ENCODE measurements at places on chromosomes 2 and 18.

DNA sequence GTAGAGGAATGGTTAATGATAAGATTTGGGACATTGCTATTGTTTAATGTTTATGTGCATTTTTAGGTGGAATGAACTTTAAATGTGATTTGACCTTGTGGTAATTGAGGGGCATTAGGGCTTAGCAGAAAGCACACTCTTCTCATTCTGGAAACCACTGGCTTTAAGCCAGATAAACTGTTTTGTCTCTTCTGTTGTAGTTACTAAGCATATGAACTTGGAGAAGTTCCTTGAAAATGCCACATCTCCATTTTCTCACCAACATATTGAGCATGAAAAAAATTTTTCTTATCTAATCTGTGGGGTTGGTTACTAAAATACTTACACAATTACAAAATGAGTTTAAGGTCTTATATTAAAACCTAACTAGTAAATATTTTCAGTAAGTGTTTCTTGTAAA lies 70.8 kb upstream of the FSHR start:
- no peak for DNase-seq

- DNase-seq = peak; percentile 41
Measured at GRCh38 chr2:236968101-236968879, 117.4 kb upstream of the COPS8 start.

DNA sequence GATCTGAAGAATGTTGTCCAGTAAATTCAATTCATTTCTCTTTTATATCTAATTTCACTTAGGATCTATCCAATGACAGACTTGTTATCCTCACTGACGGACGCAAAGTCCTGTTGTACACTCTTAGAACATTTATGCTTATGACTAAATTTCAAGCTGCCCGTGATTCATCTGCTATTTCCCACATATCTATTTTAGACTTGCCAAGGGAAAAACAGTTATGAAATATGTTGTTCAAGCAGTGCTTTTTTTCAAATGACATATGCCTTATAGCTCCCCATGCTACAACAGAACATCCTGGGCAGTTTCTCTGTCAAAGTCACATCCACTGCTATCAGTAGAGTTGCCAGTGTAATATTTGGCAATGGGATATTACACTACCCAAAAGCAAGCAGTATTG lies 94.2 kb upstream of the CBLN2 start:
- no peak for DNase-seq

- DNase-seq = peak; percentile 64
Measured at GRCh38 chr2:71157124-71157793, 26.8 kb downstream of the MPHOSPH10 start.

- no peak for DNase-seq
Measured at GRCh38 chr2:235921508-235922191, 246.5 kb downstream of the GBX2 start.

DNA sequence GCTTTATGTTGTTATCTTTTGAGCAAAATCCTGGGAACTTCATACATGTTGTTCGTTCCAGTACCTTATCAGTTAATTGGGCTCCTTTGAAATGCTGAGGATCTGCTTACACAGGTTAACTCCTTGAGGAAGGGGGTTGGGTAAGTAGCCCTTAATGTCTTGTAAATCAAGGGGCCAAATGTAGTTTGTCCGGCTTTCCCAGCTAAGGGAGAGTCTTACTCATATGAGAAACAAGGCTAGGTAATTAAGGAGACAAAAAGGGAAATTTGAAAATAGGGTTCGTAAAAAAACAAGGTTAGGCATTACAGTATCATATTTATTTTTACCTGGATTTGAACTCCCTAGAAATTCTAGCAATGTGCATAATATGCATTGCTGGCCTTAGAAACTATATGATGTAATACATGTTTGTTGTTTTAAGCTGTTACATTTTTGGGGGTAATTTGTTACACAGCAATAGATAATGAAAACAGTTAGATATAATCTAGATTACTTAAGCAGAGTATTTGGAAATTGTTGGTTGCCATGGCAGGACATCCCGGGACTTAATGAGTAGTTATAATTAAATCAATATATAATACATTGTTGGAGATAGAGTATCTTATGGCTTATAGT lies 30.9 kb upstream of the RNF149 start:
- no peak for DNase-seq

- no peak for DNase-seq
Measured at GRCh38 chr2:66084948-66085590, 349.9 kb upstream of the MEIS1 start.

DNA sequence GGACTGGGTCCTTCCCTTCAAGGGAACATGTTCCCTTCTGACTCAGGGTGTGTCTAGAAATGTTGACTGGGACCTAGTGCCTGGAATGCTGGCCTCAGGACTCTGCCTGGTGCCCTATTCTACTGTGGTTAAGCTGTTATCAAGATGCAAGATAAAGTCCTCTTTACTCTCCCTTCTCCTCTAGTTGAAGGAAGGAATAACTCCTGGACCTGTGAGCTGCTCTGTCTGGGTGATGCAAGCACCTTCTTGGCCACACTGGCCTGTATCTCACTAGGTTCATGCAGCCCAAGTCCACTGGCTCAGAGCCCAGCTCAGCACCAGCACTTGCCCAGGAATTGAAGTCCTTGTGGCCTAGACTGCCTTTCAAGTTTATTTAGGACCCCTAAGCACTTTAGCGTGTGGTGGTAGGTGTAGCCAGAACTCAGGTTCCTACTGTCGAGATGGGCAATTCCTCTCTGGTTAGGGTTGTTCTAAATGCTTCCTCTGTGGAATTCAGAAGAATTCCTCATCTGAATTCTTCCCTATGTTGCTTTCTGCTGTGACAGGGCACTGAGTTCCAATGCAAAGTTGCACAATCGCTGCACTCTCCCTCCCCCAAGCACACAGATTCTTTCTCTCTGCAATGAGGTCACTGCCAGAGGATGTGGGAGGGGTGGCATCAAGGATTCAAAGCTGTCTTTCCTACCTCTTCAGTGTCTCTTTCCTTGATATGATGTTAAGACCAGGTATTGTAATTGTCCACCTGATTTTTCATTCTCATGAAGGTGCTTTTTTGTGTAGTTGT lies 54.7 kb downstream of the VWC2L start:
- no peak for DNase-seq

GRCh38 chr2:150303281-150303680 lies 184.2 kb downstream of the RND3 start:
- DNase-seq = no peak

DNA sequence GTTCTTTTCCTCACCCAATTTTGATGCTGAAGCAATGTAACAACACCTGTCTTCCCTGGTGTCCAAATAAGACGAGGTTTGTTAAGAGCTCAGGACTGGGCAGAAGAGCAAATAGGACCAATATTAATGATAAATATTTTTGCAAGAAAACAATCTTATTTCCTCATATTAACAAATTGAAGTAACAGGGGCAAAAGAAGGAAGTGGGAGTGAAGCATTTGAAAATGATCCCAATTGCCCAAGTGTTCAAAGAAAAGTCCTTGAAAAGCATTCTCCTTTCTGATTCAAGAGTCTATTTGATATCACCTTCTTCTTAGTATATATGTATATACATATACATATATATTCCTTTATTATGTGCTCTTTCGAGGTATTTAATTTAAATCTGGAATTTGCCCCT lies 418.8 kb downstream of the ARHGAP15 start:
- DNase-seq = no peak

- DNase-seq = no peak
Measured at GRCh38 chr2:10332402-10333246, 29.9 kb downstream of the HPCAL1 start.

- DNase-seq = no peak
Measured at GRCh38 chr2:207475546-207475945, 54.2 kb upstream of the CREB1 start.

GRCh38 chr2:55609193-55609794 lies 8.1 kb downstream of the PPP4R3B start:
- DNase-seq = no peak

DNA sequence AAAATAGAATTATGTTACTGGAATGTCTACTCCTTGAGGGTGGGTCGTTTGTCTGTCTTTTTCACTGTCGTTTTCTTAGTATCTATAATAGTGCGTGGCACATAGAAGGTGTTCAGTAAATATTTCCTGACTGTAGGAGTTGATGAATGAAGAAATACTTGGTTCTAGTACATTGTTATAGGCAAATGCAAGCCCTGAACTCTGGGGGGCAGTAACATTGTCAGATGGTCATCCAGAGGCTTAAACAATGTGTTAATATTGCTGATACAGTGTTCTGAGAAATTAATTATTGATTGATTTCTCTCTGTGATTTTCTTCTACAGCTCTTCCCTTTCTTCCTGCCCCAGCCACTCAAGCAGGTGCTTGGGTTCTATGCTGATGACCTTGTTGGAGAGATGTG lies 24.4 kb upstream of the THOC1 start:
- DNase-seq = no peak
